ENCODE measurements at places on chromosomes 5 and 9.
A peak's percentile ranks its signal among the peaks of the same experiment; 100 is the strongest.

DNA sequence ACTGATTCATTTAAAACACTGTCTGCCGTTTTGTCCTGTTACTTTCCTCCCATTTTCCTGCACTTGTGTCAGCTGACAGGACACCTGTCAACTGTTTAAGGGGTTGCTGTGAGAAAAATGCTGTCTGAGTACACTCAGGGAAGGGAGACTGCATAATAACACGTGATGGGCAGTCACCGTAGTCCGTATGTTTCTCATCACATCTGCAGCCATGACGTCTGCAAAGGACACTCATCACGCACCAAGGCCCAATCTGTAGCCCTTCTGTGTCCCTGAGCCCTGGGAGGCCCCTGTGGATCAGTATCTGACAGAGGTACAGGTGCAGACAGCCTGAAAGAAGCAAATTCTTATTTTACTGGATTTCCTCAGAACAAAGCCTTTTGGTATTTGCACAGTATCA is 396.3 kb downstream of the YTHDC2 start:
- DNase-seq = no peak

DNA sequence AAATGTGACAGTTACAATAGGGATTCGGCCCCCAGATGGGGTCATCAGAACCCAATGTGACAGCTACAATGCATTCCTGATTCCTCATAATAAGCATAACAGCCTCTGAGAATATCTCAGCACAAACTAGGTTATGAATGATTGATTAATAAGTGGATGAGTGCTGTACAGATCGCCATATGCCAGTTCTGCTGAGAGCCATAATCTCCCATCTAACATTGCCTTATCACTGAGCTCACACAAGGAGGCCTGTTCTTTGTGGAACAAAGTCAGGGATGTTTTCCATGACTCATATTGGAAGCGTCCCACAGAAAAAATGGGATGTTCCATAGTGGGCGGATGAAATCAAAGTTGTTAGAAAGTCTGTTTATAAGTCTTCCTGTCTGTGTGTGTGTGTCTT is 89.6 kb downstream of the KIF4B start:
- DNase-seq = no peak

- no peak for DNase-seq
These were observed 16.5 kb downstream of the GARNL3 start for GRCh38 chr9:127280880-127281660.

DNA sequence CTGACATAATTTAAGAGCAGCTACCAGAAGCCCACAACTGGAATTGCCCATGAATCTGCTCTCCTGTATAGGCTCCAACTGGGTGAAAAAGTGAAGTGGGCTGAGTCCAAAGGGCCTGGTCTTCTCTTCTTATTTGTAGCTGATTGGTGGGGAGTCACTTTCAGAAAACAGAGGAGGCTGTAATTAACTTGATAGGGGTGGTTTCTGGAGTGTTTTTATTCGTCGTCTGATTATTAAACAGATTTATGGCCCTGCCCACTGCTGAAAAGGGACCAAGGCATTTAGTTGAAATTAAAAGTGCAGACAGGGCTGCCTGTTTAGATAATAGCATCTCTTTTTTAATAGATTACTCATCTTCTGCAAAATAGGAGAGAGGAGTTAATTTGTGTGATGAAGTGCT is 81.0 kb upstream of the SAP30L start:
- DNase-seq = no peak

GRCh38 chr5:146448783-146449519 is 1.8 kb downstream of the TCERG1 start:
- no peak for DNase-seq

DNA sequence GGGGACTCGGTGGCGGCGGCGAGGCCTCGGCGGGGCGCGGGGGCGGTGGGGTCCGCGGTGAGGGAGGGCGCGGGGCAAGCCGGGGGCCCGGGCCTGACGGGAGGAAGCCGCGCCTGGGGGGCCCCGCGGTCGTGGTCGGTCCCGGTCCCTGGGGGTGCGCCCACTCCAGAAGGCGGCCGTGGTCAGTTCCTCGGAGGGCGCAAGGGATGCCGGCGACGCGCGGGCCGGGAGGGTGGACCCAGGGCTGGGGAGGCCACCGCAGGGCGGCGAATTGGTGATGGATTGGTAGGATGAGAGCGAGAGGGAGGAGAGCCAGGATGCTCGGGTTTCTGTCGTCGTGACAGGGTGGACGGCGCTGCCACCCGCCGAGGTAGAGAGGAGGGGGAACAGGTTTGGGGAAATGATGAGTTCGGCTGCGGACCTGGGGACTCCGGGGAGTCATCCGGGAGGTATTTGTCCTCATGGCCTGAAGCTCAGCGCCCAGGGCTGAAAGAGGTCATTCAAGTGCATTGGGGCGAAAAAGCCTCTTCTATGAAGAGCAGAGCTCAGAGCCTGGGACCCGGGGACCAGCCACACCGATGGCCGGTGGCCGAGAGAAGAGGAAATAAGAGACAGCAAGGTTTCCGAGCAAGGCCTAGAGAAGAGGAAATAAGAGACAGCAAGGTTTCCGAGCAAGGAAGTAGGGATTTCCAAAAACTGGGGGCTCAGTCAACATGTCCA is 557 bp downstream of the GNG10 start:
- DNase-seq = peak; percentile 16

DNA sequence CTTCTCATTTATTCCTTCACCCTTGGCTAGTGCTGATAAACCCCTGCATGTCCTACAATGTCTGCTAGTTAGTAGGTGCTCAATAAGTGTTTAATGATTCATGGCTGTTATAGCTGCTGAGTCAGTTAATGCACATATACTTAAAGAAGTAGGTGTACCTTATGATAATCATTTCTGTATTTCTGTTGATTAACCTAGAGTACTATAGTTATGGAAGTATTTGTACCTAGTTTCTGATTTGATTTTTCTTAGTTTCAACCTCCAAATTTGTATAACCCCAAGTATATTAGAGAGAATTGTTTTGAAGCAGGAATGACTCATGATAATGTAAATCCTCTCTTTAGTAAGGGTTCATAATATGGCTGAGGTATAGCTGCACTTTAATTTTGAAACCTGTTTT is 8.9 kb downstream of the SMAD5 start:
- DNase-seq = no peak

DNA sequence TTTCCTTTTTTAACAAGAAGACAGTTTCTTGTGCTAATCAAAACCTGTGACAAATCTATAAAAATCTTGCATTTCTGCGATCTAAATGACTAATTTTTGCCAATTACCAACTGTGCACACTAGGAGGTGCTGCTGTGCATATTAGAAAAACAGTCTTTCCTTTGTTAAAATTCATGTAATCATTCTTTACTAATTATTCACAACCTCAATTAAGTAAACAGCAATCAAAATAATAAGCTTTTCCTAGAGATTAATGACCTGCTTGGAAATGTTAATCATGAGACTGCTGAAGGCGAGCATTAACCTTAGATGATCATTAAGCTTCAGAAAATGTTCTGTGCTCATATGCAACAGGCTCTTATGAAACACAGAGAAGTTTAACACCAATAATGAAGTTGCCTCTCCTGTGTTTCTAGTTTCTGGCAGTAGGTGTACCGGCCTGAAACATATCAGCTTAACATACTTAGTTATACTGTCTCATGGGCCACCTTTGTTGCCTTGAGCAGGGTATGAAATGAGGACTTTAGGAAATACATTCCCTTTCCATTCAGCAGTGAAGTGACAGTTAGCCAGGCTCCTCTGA is 17.7 kb downstream of the RFESD start:
- DNase-seq = peak; percentile 27

DNA sequence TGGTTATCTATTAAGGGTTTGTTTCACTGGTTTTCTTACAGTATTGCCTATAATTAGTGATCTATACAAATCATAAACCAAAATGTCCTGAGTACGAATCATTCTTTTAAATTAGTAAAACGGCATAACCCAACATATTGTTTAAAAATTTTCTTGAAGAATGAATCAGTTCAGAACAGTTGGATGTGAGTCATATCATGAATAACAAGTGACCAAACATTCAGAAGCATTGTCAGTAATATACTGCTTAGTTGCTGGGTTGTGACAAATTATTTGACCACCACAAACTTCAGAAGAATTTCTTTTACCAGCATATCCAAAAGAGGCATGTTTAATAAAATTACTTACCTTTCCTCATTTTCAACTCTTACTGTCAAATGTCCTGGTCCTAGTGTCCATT is 111.2 kb downstream of the UNC13B start:
- DNase-seq = no peak

DNA sequence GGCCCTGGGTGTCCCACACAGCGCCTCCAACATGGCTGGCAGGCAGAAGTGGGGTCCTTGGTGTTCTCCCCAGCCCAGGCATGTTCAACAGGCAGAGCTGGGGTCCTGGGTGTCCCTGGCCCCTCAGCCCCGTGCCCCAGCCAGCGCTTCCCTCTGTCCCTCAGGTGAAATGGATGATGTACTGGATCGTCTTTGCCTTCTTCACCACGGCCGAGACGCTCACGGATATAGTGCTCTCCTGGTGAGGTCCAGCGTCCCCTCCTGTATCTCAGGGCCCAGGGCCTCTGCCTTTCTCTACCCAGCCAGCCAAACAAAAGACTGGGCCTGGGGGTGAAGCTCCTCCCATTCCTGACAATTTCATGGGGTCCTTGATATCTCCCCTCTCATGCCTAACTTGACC is 2.4 kb downstream of the REEP2 start:
- DNase-seq = no peak

GRCh38 chr9:3161912-3162311 is 318.0 kb upstream of the PUM3 start:
- no peak for DNase-seq

DNA sequence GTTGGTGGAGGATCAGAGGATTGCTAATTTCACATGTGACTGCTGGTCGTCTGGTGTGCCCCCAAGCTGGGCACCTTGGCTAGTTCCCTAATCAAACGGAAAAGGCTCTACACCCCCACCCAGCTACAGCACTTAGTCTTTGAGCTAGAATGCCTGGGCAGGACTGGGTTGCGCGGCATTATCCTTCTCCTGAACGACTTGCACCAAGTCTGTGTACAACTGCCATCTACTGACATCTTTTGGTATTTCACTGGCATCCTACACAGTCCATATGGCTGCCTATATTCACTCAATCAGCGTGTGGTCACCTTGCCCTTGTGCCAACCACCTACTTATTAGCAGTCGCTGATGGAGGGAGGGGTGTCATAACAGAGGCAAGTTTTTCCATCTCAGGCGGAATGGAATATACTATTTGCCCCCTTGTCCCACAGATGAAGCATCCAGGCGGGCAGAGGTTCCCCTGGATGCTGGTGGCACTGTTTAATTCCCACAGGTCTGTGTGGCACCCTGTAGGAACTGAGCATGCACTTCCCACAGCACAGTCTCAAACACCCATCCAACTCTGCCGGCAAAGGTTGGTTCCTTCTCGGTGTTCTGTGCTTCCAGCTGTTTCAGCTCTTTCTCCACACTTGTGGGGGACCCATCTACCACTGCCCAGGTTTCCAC is 150.1 kb downstream of the OSTF1 start:
- no peak for DNase-seq

- DNase-seq = peak; percentile 55
These were observed 16.7 kb downstream of the FGD3 start for GRCh38 chr9:92963831-92964606.

DNA sequence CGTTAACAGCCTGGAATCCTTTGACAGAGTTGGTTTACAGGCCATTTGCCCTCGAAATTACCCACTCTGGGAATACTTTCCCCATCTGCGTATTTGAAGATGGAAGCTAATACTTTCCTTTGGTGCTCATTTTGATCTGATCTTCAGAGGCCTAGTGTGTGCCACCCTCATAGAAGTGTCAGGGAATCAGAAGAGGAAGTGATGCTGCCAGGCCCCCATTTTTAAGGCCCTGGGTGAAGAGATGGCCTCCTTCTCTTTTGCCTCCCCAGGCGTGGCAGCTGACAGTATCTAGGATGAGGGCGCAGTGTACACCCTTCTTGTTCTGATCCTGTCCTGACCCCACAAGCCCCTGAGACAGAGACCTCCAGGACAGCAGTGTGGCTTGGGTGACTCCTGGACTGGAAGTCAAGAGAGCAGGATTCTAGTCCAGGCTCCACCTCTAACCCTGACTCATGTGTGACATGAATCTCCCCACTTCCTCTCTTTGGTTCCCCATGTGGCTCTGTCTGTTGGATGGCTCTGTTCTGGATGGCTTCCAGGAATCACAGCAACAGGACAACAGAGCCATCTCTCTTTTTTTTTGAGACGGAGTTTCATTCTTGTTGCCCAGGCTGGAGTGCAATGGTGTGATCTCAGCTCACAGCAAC is 27.8 kb downstream of the CSF1R start:
- no peak for DNase-seq

DNA sequence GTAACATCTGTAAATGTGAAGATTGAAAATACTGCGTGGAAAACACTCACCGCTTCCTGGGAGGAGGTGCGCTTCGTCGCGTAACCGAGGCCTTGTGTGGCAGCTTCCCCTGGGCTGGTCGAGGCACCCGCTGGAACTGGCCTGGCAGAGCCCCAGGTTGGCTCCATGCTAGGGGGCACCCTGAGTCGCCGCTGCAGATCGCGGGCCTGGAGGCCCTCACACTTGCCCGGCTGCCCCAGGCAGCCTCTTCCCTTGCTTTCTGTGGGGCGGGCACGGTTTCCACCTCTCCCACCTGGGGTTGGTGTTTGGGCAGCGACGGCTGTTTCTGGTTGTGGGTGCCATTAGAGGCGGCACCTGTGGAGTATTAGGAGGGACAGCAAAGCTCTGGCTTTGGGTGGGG is 852 bp downstream of the ZNF354C start:
- no peak for DNase-seq

DNA sequence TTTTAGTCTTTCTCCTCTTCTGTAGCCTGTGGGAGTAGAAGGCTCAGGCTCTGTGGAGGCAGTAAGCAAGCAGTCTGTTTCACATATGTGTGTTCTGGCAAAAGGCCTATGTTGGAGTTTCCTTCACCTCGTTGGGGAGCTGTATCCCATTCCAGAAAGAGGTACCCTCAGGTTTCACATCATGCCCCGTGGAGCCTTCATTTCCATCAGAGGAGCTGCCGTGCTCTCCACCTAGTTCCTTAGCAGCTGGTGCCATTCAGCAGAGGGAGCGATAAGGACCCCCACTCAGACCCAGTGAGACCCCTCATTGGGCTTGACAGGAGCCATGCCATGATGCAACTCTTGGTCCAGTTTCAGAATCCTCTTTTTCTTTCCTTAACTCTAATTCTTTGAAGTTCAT is 50.6 kb upstream of the ANGPTL2 start:
- no peak for DNase-seq

DNA sequence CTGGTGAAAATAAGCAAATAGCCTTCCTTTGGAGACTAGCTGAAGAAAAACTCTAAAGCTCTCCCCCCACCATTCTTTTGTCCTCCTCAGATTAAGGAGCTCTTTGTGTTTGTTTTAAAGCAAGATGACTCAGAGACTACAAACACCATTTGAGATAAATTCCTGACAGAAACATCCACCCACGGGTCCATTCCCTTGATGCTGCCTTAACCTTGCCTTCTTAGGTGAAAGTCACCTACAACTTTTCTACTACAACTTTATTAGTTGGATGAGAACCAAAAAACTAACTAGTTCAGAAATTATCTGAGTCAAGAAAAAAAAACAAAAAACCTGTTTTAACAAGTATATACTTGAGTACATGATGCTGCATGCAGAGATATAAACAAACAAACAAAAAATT is 831.1 kb downstream of the NR2F1-AS1 start:
- DNase-seq = no peak

- DNase-seq = peak; percentile 97
These were observed 507 bp upstream of the TENT4A start for GRCh38 chr5:6712577-6713273.
